ENCODE measurements at places on chromosomes 12 and 14.

- DNase-seq, result no peak
Observed at GRCh38 chr12:123794027-123794426, 31.9 kb downstream of the DNAH10 start.

DNA sequence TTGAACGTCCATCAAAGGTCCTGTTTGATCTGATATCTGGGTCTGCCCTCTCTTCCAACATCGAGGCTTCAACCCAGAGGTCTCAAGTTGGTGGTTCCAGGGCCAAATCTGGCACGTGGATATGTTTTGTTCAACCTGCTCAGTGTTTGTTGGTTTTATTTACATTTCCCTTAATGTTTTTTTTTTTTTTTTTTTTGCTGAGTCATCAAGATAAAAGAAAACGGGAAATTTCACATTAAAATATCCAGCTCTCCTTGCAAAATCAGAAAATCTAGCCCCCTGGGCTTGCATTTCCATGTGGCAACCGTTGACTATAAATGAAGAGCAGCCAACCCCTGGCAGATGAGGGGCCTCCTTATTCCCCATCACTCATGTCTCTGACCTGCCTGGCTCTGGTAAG is 765.6 kb upstream of the TBX3 start:
- DNase-seq, result no peak

GRCh38 chr12:92529944-92530343 is 172.8 kb upstream of the PLEKHG7 start:
- DNase-seq, result no peak

DNA sequence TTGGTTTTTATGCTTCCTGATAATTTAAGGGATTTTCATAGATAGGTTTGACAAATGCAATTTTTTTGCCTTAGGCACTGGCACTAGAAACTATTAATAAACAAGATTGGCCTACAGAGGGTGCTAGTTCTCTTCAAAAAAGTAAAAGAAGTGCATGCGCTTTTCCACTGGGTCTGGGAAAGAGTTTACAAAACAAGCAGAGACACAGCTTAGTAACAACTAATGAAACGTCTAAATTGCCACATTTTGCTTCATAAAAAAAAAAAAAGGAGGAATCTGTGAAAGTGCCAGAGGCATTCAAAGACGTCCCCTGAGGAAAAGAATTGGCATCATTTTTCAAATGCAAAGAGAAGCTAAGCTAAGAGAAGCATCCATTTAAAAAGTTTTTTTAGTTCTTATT is 58.3 kb upstream of the EEA1 start:
- no peak for DNase-seq

- no peak for DNase-seq
Observed at GRCh38 chr12:108360487-108360886, 21.4 kb upstream of the CMKLR1 start.

DNA sequence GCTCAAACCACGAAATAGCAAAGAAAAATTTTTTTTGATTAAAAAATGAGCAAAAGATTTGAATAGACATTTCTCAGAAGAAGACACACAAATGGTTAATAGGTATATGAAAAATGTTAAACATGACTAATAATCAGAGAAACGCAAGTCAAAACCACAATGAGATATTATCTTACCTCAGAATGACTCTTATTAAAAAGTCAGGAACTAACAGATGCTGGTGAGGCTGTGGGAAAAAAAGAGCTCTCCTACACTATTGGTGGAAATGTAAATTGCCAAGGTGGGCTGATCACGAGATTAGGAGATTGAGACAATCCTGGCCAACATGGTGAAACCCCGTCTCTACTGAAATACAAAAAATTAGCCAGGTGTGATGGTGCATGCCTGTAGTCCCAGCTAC is 315.5 kb upstream of the FLRT2 start:
- no peak for DNase-seq

- no peak for DNase-seq
Observed at GRCh38 chr12:89117448-89118034, 234.8 kb downstream of the DUSP6 start.

Measured in activated CD8-positive, alpha-beta memory T cell treated with anti-CD3 and anti-CD28 coated beads for 48 hours (primary cell).